ENCODE measurements at places on chromosomes 2 and 18.
A peak's percentile ranks its signal among the peaks of the same experiment; 100 is the strongest.

- no peak for DNase-seq
These were observed 38.5 kb downstream of the LRP2 start for GRCh38 chr2:169323841-169324240.

GRCh38 chr2:185738679-185739472, at the start of gene FSIP2:
Gene FSIP2 (plus strand): TSS chr2:185738804. CDS start chr2:185738895, 91 bp downstream.
- no peak for DNase-seq

DNA sequence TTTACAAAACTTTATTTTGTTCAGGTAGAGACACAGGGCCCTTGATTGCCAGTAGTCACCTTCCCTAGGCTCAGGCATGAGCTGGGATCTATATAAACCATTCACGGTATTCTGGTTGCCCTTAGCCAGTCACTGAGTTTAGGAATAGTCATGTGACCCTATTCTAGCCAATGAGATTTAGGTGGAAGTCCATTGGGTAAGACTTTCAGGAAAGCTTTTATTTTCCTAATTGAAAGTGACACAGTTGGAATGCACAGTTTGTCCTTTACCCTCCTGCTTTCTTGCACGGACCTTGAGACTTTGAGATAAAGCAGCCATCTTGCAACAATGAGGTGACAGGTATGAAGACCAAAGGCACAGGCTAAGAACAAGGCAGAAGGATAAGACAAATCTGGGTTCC, 21.5 kb downstream of the SLC4A5 start:
- DNase-seq = no peak

DNA sequence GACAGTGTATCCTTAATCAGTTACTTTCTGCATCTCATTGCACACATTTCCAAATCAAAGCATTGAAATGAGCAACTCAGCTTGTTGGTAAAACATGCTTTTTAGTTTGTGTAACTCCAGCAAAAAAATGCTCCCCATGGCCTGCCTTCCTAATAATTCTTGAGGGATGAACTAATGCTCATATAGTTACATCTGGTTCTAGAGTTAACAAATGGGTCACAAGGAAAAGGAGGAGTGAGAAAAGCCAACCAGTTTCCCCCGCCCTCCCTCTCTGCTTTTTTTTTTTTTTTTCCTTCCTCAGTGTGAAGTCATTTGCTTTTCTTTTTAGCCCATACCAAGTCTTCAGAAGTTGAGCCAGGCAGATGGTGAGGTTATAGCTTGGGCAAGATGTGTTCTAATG, 231.7 kb downstream of the MTX2 start:
- no peak for DNase-seq

DNA sequence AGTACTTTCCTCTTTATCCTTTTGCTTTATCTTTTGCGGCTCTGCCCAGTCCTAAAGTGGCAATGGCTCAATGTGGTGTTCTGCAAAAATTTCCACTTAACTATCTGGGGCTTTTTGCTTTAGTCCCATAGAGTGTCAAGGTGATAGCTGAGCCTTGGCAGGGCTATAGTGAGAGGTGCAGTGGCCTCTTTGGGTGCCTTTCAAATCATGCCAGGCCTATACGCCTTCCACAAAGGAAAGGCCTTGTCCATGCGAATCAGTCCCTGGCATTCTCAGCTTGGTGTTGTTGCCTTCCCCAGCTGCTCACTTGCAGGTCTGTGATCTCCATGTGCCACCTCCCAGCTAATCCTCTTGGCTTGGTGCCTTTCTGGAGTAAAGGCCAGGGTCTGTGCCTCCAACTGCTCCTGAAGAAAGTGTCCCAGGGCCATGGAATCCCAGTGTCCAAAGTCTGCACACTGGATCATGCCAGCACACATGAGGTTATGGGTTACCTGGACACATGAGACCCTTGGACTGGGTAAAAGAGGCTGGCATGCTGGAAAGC, 26.6 kb downstream of the PAX8 start:
- no peak for DNase-seq

- no peak for DNase-seq
These were observed 24.3 kb downstream of the RNF144A start for GRCh38 chr2:6941299-6942046.

DNA sequence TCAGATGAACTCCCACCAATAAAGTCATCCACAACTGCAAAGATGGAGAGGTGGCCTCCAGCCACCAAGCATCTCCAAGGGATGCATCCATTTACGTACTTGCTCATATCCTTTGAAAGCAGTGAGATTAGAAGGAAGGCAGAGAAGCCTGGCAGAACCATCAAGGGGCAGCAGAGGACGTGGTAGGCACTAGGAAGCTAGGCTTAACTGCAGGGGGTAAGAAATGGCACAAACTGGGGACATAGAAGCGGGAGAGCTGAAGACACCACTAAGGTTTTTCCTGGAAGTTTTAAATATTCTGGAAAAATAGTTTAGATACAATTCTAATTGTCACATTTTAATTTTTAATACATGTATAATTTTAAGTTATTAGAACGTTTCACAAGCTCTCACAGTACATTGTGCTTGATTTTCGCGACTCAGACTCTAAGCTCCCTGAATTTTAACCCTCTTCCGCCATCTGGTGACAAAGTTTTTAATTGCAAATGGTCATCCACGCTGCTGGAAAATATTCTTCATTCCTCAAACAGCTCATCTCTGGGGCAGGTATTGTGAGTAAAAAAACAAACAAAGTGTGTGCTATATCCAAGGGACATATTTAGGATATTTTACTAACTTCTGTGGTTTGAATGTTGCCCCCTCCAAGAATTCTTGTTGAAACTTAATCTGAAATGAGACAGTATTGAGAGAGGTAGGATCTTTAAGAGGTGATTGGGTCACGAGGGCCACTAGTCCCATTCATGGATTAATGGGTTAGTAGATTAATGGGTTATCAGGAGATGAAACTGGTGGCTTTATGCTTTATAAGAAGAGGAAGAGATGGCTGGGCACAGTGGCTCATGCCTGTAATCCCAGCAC, 1.6 kb upstream of the PSTPIP2 start:
- DNase-seq = peak; percentile 64

DNA sequence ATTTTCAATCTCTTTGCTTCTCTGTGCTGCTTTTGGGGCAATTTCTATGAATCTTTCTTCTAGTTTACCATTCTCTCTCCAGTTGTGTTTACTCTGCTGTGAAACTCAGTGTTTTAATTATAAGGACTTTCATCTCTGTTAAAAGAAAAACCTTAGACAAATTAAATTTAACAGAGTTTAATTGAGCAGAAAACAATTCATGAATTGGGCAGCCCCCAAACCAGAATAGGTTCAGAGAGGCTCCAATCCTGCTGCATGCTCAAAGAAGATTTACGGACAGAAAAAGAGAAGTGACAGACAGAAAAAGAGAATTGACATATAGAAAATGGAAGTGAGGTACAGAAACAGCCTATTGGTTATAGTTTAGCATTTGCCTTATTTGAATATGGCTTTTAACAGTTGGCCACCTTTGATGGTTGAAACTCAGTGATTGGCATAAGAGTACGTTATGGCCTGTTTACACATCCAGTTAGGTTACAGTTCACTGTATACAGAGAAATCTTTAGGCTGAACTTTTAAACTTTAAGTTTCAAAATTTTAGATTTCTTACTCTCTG, 120.4 kb downstream of the RNF152 start:
- peak; percentile 28 for DNase-seq

DNA sequence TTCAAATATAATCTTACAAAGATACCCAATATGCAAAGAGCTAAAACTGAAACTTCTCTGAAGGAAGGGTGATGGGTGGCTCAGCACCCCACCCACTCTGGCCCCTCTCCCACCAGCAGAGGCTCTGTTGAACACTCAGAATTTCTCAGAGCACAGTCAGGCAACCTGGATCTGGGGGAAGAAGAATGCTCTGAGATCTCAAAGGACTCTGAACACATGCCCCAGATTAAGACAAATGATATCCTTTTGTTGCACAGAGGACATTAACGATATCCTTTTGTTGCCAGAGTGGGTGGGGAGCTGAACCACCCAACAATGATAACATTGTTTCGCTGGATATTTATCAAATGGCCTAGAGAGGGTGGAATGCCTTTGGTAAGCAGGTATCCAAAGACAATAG, 104.8 kb downstream of the LBH start:
- DNase-seq = no peak

DNA sequence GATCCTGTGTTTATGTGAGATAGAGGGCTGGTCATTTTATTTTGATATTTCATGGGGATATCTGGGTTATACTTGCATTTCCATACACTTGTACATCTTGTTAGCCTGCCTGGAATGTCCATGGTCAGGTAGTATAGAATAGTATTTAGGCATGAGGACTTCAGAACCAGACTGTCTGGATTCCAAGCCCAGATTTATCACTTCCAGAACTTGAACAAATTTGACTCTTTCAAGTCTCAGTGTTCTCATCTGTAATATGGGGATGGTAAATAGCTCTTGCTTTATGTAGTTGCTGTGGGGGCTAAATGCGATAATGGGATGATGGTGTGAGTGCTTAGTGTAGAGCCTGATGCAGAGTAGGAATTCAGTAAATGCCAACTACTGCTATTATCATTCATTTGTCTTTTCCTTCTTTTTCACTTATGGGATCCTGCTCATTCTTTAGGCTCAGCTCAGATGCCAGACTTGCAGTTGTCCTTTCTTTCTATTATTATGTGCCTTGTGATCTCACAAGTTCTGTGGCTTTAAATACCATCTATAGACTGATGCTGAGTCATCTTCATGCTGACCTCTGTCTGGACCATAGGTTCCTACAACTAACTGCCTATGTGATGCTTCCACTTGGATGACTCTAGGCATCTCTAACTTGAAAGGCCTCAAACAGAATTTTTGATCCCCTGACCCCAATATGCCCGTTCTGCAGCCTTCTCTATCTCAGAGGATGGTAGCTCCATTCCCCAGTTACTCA, 67.4 kb downstream of the POLE4 start:
- DNase-seq = peak; percentile 4

GRCh38 chr2:181190711-181191110, 210.3 kb downstream of the UBE2E3 start:
- DNase-seq = peak; percentile 75

- DNase-seq = no peak
These were observed 38.1 kb upstream of the TCF7L1 start for GRCh38 chr2:85095094-85095493.

- no peak for DNase-seq
These were observed 15.0 kb upstream of the CPS1 start for GRCh38 chr2:210541290-210541902.

GRCh38 chr2:196915507-196916189, 10.9 kb downstream of the PGAP1 start:
- DNase-seq = no peak

DNA sequence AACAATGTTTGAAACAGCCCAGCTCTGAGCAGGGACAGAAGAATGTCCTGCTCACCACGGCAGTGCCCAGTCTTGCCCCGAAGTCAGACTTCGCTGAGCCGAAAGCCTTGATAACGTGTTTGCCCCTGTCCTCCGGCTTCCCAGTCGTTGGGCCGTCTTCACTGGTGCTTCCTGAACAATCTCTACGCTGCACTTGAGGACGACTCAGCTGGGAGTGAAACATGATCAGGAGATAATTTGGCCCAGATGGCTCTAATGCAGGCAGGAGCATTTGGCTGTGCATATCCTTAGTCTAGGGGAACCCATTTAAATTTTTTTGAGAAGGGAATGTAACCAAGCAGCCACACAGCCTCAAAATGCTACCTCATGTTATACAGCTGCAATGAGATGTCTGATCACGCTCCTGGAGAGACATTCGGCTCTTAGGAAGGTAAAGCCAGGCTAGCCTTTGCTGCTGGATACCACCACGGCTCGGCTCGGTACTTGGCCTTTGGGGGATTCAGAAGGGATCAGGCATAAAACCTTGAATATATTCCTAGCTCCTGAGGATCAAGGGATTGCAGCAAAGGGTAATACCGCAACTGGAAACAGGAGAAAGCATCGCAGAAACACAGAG, 43.6 kb downstream of the FECH start:
- no peak for DNase-seq

- DNase-seq = no peak
These were observed 319.9 kb upstream of the ACVR2A start for GRCh38 chr2:147524912-147525311.

- no peak for DNase-seq
These were observed 34.8 kb upstream of the SPATA3 start for GRCh38 chr2:230961091-230961491.

- no peak for DNase-seq
These were observed 47.8 kb downstream of the ZNF804A start for GRCh38 chr2:184646177-184646576.

GRCh38 chr2:213703406-213704098, 419.3 kb downstream of the SPAG16 start:
- no peak for DNase-seq

DNA sequence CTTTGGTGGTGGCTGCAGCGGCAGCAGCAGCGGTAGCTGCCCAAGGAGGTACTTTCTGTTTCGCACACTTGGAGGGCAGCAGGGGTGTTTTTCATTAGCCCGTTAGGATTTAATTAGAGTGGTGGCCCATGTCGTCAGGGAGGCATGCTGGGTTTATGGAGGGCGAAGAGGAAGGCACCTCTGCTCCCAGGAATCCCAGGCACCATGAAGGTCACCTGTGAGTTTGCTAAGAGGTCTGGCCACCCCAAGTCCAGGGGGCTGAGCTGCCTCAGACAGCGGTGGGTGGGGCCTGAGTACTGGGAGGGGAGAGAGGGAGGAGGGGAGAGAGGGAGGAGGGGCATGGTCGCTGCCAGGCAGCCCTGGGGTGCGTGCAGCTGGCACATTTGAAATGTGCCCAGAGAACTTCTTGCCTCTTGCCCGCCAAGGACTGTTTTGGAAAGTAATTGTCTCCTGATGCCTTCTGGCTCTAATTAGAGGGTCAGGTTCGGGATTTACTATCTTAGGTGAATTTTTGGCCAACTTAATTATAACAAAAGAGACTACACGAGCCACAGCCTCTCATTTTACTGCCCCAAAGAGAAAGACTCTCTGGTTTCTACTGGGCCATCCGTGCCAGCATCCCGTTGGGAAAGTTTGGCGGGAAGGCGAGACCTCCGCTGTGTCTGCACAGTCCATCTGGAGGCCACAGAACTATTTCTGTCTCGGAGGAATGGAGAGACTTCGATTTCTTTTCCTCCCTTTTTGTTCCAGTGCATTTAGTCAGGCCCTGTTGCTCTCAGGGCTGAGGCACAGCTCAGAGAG, 62.0 kb downstream of the GLI2 start:
- no peak for DNase-seq

DNA sequence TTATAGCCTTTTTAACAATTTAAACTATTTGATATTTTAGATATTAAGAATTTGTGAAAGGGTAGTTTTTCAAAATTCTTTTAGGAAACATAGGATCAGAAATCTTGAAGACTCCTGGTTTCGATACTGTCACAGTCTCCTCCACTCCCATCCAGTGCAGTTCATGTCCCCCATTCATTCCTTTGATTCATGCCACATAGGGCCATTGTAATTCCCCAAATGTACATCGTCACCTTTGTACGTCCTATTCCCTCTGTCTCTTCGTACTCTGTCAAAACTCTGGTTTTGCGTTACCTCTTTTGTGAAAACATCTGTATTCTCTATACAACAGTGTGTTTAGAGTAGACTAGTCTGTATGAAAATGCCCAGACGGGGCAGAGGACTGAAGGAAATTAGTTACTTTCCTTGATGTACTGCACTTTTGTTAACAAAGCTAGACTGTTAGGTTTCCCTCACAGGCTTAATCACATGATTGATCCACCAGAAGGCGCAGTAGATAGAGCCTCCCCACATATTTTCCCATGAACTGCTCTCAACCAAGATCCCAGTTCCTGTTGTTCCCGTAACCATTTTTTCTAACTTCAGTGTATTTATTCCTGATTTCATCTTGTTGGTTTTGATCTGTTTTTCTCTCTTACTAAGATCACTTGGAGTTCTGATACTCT, 2.5 kb downstream of the MRPL35 start:
- DNase-seq = no peak

Data from MV-4-11 (cell line).